NCI-H510A treated with DMSO at 0.1 percent for 48 hours (cell line): ENCODE measurements at places on chromosomes 5 and 9.

- DNase-seq: no peak
Measured at GRCh38 chr9:136362450-136362784, 1.1 kb downstream of the DNLZ start.

DNA sequence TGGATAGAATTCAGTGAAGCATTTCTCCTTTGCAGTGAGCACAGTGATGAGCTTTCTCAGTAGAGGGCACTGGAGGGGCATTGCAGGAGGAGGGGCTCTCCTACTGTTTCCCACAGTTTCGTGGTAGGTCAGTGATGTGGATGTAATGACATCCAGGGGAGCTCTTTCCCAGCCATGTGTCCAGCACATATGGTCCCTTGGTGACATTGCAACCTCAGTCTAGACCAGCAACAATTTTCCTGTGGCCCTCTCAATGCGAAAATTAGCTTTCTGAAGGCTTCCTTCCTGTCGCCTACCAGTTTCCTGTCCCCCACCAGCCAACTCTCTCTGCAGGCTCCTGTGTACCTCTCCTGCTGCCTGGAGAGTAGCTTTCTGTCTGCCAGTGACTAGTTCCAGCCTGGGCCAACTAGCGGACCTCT lies 6.9 kb upstream of the PDCL start:
- DNase-seq: no peak

DNA sequence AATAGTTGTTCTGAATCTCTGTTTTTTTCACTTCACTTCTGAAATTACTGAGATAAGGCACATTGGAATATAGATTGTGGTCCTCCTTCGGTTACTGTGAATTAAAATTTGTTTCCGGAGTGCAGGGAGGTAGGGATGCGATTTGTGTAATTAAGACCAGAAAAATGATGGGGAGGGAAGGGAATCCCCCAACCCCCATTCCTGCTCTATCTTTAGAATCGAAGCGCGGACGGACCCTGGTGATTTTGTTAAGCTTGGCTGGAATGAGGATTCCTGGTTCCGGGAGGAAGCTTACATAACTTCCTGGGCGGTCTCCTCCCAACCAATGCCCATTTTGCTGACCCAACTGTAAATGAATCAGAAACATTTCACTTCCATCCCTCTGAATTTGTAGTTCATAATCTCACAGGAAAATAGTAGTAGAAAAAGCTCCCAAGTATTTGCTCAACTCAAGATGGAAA lies 220.1 kb upstream of the MSX2 start:
- no peak for DNase-seq

- no peak for DNase-seq
Measured at GRCh38 chr9:117703537-117703936, 666 bp upstream of the TLR4 start.

DNA sequence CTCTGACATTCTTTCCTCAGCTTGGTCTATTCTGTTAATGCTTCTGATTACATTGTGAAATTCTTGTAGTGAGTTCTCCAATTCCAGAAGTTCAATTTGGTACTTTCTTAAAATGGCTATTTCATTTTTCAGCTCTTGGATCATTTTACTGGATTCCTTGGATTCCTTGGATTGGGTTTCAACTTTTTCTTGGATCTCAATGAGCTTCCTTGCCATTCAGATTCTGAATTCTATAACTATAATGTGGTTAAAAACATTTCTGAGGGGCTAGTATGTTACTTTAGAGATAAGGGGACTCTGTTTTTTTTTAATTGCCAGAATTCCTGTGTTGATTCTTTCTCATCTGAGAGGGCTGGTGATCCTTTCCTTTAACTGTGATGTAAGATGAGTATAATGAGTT lies 136.4 kb downstream of the MCTP1 start:
- DNase-seq: no peak

DNA sequence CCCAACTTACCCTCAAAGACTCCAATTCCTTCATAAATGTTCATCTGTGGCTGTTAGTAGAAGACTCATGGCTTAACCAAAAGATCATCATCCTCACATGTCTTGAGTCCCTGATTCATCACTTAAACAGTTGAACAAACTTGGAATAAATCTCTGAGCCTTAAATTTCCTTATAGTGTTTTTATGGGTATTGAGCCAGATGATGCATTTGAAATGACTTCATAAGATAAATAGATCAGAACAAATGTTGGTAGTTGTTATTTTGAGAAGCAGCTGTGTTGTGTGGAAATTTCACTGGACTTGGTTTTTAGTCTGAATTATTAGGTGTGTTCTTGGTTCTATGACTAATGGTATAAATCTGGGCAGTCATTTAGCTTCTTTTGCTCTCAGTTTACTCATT lies 236.2 kb downstream of the NNT start:
- no peak for DNase-seq

DNA sequence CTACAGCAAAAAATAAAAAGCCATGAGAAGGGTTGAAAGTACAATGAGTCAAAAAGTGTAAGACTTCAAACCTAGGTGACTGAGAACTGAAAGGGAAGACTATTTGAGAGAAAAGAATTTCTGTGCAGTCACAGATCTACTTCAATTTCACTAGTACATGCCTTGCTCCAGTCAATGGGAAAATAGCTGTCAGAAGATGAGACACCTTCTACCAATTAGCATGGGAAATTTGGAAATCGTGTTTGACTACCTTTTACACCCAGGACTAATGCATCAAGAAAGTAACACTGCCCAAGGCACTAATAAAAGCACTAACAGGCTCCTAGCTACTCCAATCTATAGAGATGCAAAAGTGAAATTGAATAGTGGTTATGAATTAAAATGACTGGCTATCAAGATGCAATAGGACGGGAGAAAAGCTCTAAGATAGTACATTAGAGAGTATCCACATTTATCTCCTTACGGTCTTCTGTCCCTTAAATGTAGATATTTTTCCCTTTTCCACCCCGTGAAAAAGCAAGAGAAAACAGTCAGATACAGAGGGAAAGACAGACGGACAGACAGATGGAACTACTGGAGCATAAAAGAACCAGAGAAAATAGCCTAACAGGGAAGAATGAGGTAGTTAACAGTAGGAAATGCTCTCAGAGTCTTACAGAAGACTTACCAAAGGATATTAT lies 15.2 kb downstream of the ERP44 start:
- no peak for DNase-seq

GRCh38 chr5:76099756-76100155 lies 16.6 kb downstream of the SV2C start:
- DNase-seq: no peak

DNA sequence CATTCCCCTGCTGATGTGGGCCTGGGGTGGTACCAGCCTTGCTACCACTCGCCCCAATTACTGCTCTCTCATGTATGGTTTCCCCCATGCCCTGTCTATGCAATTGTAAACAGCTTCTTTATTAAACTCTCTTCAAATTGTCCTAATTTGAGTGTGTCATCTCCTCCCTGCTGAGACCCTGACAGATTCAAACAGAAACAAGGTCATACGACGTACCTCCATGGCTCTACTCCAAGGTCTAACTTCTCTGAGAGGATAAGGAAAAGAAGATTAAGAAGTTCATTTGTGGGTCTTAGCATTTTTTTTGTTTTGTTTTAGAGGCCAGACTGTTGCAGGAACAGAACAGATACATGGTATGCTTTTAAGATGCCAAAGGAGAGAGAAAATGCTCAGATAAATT lies 38.0 kb downstream of the ABITRAM start:
- no peak for DNase-seq

- no peak for DNase-seq
Measured at GRCh38 chr9:133049043-133049442, 12.7 kb upstream of the CEL start.

DNA sequence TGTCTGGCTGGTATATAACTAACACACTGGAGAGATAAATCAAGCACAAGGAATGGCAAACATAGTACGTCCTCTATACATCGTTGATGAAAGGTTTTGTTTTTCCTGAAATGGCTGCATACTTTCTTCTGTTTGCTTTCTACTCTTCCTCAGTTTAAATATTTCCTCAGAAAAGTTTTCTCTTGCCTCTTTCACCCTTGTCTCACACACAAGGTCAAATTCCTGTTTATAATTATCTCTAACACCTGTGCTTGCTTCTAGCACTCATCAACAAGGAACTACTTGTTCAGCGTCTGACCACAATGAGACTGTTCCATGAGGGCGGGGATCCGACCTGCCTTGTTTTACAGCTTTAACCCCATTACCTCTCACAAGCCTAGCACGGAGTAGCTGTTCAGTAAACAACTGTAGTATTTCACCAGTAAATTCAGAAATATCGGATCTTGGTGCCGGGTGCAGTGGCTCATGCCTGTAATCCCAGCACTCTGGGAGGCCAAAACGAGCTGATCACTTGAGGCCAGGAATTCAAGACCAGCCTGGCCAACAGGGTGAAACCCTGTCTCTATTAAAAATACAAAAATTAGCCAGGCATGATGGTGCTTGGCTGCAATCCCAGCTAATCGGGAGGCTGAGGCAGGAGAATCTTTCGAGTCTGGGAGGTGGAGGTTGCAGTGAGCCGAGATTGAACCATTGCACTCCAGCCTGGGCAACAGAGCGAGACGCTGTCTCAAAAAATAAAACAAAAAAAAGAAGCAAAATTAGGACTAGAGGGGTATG lies 37.0 kb downstream of the NR6A1 start:
- DNase-seq: peak; percentile 25

DNA sequence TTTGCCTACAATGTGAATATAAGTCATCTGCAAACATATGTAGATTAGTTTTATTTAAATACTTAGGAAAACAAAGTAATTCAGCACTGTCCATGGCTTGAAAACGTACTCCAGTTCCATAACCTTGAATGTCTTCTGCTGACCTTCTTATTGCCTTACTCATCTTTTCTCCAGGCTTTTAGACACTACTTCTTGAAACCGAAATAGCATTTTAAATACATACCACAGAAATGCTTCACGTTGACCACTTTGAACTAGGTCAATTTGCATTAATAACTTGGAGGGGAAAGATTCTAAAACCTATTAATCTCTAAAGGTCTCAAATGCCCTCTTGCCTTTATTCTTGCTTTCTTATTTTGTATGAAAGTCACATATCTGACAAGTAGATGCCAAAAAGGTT lies 995.4 kb upstream of the ACO1 start:
- DNase-seq: no peak

- DNase-seq: no peak
Measured at GRCh38 chr5:54460181-54460919, 4.9 kb downstream of the HSPB3 start.

- no peak for DNase-seq
Measured at GRCh38 chr5:168844016-168844921, 265.1 kb upstream of the PANK3 start.

- no peak for DNase-seq
Measured at GRCh38 chr9:37911271-37911681, 7.3 kb upstream of the SLC25A51 start.

GRCh38 chr5:89353837-89354551 lies 471.0 kb upstream of the MEF2C start:
- no peak for DNase-seq

GRCh38 chr5:51986733-51987132 lies 603.5 kb downstream of the ISL1 start:
- no peak for DNase-seq

DNA sequence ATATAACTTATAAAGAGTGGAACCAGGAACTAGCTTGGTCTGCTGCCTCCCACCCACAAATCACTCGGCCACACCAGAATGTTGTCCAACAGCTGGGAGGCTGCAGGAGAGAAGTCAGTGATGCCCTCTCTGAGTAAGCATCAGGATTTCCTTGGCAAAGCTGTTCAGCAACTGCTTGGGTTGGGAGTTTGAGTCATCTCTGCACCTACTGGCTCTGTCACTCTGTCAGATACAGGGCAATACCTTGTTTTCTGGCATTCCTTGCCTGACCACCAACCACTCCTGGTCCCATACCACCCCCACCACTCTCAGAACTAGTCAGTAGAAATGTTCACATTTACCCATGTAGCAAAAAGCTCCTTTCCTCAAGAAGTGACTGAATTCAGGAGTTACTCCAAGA lies 36.8 kb upstream of the GCNT4 start:
- no peak for DNase-seq

DNA sequence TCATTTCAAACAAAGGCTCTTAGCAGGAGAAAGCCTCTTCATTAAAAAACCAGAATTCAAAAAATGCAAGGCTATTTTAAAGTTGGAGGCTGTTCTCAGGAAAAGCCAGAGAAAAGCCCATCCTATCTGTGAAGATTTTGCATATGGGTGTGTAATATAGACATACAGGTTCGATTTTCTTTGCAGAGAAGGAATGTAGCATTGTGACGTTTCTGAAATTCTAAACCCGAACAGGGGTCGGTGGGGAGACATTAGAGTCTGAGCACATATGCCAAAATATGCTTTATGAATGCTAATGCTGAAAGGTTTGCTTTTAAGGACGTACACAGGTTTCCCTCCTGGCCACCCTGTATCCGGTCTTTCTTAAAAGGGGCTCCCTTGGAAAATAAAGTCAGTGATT lies 363.1 kb upstream of the PAPPA start:
- no peak for DNase-seq
